Ascending aorta (tissue), 2 donors: ENCODE measurements at places on chromosomes 5 and 9.

GRCh38 chr9:4839470-4839912 lies 46.7 kb downstream of the RCL1 start:
- DNase-seq: no peak

GRCh38 chr9:19087106-19088000 lies 15.4 kb downstream of the HAUS6 start:
- DNase-seq: no peak

DNA sequence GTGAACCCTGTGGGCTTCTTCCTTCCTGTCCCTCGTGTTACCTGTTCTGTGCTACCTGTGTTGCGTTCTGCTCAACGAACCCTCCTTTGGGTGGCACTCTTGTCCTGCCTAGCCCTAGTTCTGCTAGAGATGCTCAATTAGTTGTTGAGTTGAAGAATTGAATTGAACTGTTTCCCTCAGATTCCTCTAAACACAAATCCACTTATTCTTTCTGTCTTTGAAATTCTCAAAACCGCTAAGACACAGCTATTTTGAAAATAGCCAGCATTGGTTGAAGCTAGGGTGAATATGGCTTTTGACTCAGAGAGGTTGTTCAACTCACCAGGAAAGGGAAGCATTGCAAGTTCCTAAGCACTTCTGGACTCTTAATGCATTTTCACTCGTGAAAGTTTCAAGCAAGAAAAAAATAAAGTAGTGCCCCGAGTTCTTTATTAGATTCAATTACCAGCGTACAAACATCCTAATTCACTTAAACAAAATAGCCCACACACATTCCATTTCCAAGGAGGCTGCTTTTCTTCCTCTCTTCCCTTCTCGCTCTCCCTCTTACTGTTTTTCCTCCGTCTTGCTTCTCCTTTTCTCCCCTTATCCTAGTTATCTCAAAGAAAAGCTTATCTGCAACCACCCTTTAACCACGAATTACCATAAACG lies 642 bp upstream of the ITGA1 start:
- DNase-seq: no peak

GRCh38 chr5:9358961-9359685 lies 186.8 kb downstream of the SEMA5A start:
- no peak for DNase-seq

- no peak for DNase-seq
Observed at GRCh38 chr5:131381021-131381420, 117.2 kb downstream of the CDC42SE2 start.

- DNase-seq: no peak
Observed at GRCh38 chr9:123753669-123754258, 176.2 kb downstream of the DENND1A start.

DNA sequence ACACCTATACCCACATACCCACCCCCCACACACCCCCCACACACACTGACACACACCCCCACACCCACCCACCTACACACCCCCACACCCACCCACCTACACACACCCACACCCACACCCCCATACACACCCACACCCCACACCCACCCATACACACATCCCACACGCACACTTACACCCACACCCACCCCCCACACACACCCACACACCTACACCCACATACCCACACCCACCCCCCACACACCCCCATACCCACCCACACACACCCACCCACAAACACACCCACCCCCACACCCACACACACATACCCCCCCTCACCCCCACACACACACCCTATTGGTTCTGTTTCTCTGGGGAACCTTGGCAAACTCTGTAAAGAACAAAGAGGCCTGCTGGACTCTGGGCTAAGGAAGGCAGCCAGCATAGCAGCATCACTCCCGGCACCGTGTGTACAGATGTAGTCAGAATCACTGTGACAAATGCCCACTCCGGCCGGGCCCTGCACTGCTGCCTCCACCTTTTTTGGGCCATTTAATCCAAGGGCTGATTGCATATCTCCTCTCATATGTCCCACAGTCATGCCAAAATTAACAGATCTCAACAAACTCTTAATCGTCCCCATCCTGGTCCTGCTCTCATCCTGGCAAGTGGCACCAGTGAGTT lies 42.3 kb downstream of the COL23A1 start:
- no peak for DNase-seq

- DNase-seq: peak; percentile 12
Observed at GRCh38 chr5:142644640-142645361, 41.1 kb downstream of the FGF1 start.

- DNase-seq: no peak
Observed at GRCh38 chr5:176548967-176549444, at the start of gene CDHR2. Gene CDHR2, plus strand, starts transcription at chr5:176549342. Its CDS starts 16,011 bp downstream, at chr5:176565353.

DNA sequence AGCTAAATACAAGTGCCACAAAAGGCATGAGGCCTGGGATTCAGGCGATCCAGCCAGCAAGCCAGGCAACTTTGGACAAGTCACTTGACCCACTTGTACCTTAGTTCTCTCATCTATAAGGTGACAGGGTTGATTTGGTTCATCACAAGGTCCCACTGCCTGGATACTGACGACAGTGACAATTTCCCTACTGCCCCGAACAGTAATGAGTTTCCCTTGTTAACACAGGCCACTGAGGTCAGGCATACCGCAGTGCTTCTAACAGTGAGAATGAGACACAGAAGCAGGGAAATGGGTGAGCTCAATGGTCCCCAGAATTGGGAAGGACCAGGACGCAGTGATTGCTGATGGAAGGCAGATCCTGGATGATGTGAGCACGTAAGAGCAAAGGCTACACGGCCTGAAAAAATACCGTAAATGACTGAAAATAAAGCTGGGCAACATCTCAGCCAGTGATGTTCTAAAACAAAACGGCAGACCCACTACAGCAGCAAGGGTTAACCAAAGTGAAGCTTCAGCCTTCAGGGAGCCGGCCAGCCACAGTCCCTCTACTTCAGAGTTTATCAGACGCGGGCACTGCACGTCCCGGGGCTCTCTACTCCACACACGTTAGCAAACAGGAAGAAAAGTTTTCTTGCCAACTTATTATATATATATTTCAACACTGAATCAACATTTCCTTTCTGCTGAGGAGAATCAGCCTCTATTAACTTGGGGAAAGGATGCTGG lies 846 bp downstream of the MGAT1 start:
- DNase-seq: peak; percentile 56

- no peak for DNase-seq
Observed at GRCh38 chr9:109922617-109923470, 142.8 kb downstream of the PALM2AKAP2 start.

DNA sequence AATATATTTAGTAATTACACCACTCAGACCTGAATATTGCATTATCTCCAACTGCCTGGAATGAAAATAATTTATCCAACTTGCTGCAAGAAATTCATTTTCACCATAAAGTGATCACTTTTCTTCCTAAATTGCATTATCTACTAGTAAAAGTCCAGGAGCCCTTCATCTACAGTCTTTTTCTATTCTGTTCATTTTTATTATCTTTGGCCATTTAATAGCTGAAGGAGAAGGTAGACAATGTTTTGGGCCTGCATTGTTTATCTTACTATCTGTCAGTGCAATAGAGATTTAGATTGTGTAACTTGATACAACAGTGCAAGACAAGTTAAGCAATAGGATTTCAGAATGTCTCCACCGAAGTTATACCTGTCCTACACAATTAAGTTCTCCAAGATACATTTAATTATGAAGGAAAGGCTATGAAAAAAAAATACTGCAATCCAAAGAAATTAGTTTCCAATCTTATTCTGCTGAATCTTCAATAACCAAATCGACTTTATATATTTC lies 1339.7 kb upstream of the CDH6 start:
- DNase-seq: no peak

DNA sequence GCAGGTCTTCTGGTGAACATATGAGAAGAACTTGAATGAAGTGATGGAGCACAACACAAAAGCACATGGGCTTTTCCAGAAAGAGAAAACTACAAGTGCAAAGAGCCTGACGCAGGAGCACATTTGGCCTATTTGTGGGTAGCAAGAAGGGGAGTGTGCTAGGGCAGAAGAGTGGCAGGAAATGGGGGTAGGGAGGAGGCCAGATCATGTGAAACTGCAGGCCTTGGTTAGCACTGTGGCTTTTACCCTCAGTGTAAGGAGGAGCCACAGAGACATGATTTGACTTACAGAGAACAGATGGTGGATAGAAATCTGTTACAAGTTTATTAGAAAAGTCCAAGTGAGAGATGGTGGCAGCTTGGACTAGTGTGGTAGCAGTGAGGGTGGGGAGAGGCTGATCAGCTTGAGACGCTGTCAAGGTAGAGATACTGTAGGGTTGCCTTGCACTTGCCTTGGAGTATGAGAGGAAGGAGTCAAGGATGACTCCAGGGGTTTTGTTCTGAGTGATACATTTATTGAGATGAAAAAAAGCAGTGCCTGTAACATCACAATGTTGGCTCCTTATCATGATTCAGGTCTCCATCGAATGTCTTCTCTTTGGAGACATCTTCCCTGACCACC lies 126.7 kb downstream of the PPP2R2B start:
- no peak for DNase-seq

DNA sequence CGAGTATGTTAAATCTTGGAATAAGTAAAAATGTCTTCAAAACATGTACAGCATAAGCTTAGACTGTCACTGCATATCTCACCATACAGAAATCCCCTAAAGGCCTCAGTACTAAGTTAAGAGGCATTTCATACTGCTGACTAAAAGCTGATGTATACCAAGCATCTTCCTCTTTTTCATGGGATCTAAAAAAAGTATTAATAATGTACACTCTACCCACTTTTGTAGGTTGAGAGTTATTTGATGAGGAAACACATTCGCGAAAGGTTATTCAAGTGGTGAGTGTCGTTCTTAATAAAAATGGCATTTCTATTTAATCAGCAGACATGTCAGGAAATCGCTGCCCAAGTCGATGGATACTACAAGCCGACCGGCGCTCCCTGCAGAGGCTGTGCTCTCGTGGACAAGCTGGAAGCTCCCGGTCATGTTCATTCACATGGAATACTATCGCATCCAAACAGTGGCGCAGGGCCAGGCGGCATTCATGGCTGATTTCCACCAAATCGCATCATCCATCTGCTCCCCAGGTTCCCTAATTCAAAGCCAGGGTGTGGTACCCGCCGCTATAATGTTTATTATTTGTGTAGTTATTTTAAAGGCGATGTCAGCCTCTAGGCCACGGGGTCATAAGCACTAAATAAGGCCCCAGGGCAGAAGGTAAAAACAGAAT lies 724 bp downstream of the SGTB start:
- peak; percentile 9 for DNase-seq

DNA sequence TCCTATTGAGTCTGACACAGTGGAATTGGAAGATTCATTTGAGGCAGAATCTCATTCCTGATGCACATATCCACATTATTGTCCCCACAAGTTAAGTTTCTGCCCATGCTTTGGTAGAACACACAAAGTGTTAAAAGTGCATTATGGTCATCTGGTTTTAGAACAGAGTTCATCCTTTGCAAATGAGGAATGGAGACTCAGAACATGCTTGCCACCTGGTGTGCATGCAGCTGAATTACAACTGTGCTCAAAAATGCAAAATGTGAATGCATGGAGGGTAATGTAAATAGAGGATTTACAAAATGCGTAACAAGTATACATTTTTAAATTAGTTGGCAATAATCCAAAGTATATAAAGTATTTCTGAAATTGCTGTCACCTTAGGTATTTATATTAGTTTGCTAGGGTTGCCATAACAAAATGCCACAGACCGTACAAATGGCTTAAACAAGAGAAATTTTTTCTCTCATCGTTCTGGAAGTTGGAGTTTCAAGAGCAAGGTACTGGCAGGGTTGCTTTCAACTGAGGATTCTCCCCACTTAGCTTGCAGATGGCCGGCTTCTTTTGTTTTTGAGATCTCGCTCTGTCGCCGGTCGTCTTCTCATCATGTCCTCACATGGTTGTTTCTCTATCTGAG lies 671.1 kb downstream of the TAF11L14 start:
- DNase-seq: no peak

DNA sequence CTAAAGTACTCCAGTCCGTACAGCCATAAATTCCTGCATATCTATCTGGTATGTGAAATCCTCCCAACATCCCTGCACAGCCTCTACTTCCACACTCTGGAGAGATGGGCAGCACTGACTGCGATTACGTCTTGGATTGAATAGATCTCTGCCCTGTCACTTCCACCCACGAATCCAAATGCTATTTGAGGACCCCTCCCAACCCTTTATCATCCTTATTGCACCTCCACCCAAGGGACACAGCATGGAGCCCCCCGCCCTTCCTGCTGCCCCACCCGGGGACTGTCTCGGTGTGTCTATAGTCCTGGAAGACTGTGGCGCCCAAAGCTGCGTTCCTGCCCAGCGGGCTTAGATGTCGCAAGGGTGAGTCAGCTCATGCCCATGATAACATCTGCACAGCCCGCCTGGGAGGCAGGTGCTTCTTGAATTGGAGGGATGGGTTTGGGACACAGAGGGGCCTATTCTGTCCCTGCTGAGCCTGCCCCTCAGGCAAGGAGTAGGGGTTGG lies 105.7 kb upstream of the HAND1 start:
- no peak for DNase-seq

GRCh38 chr9:137074657-137075274 lies 2.6 kb upstream of the UAP1L1 start:
- no peak for DNase-seq

- DNase-seq: no peak
Observed at GRCh38 chr5:179865491-179866240, 7.0 kb upstream of the MRNIP start.

- no peak for DNase-seq
Observed at GRCh38 chr5:128408622-128409021, 129.4 kb downstream of the FBN2 start.

DNA sequence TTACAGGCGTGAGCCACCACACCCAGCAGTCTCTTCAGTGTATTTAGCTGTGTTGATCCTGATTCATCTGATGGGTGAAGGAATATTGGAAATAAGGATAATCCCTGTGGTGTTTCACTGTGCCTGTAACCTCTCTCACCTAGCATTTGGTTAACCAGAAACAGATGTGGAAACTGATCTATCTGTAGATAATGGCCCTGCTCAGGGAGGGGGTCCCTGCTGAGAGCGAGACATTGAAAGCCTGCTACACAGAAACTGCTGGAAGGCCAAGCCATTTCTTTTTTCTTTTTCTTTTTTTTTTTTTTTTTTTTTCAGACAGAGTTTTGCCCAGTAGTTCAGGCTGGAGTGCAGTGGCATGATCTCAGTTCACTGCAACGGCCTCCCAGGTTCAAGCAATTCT lies 28.4 kb downstream of the QRFP start:
- no peak for DNase-seq

DNA sequence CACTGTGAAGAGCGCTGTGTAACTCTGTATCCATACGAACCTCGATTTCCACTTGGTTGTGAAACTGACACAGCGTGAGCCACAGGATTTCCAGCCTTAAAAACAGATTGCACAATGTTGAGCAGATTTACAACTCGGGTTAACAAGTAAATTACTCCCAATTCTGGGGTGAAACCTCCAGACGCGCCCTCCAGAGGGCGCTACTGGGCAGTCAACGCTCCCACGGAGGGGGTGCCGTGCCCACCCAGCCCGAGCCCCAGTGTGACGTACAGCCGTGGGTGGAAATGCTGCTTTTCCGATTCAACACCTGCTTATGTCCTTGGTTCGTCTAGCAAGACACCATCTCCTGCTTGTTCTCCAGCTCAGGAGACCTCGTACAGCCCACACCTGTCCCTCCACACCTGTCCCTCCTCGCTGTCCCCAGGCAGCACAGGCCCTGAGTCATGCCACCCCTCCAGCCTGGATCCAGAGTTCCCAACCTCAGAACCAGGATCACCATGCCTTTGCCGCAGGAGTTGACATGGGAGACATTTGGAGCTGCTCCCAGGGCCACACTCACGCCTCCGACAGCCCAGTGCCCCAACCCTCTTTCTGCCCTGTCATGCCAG lies 34.4 kb upstream of the SLC6A3 start:
- DNase-seq: no peak
